Gastrocnemius medialis (tissue), 4 donors: ENCODE measurements at places on chromosomes 5 and 9. TPM values are rescaled to one million over a fixed set of nuclear protein-coding genes. Genes with fewer than 3 reads are reported as not detected.

LECT2 gene
- total RNA-seq, result not detected

HABP4 gene
- 14.4 TPM for total RNA-seq

ARL10 gene
- total RNA-seq, result 1.4 TPM

LCN15 gene
- not detected for total RNA-seq

OR2V2 gene
- total RNA-seq, result not detected

VCAN gene
- 29.9 TPM for total RNA-seq

- DNase-seq, result no peak
Observed at GRCh38 chr5:65077653-65078052, 308.9 kb downstream of the CWC27 start.

GRCh38 chr5:169052207-169052606 is 248.7 kb downstream of the SLIT3 start:
- DNase-seq, result no peak

SLC34A1 gene
- total RNA-seq, result not detected

- DNase-seq, result no peak
Observed at GRCh38 chr9:2018162-2018643, 3.1 kb downstream of the SMARCA2 start.

- DNase-seq, result no peak
Observed at GRCh38 chr5:96146675-96147074, 185.0 kb upstream of the ELL2 start.

GRCh38 chr5:135024956-135025729 is 8.9 kb downstream of the PITX1 start:
- DNase-seq, result no peak

IFNK gene
- total RNA-seq, result not detected

DNA sequence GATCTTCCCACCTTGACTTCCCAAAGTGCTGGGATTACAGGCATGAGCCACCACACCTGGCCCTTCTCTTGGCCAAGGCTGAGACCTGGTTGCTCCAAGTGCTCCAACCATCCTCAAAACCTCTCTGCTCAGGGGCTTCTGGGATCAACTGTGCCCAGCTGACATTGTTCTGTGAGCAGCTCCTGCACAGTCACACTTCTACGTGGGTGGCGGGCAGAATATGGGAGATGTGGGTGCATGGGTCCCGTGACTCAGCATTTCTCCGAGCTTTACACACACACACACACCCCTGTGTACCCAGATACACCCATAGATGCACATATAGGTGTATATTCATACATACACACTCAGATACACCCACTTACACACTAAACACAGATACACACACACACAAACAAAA is 10.5 kb upstream of the MYORG start:
- DNase-seq, result no peak

SLC6A3 gene
- total RNA-seq, result not detected

REEP2 gene
- 7.4 TPM for total RNA-seq

- DNase-seq, result peak; percentile 14
Observed at GRCh38 chr9:84668196-84669012, 1.1 kb upstream of the NTRK2 start.

DNA sequence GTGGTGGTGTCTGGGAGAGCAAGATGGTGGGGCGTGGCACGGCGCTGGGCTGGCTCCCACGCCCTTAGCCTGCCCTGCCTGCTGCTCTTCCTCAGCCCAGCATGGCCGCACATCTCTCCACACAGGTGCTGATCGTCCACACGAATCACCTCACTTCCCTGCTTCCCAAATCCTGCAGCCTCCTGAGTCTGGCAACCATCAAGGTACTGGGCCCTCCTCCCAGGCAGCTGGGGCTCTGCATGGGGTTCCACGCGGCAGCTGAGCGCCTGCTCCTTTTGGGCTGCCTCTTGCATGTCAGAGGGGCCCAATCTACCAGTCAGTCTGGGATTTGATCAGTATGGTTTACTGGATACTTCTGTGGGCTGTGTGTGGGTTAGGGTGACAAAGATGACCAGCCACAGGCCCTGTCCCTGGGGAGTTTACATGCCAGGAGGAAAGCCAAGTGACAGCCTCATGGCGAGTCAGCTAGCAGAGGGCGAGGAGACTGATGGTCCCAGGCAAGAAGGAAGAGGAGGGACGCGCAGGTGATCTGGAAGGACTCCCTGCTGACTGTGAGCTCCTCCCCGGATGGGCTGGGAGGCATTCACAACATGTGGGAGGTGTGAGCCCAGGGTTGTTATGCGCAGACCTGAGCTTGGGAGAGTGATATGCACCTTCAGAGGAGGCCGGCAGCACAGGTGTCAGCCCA is 6.0 kb downstream of the LRSAM1 start:
- no peak for DNase-seq

DNA sequence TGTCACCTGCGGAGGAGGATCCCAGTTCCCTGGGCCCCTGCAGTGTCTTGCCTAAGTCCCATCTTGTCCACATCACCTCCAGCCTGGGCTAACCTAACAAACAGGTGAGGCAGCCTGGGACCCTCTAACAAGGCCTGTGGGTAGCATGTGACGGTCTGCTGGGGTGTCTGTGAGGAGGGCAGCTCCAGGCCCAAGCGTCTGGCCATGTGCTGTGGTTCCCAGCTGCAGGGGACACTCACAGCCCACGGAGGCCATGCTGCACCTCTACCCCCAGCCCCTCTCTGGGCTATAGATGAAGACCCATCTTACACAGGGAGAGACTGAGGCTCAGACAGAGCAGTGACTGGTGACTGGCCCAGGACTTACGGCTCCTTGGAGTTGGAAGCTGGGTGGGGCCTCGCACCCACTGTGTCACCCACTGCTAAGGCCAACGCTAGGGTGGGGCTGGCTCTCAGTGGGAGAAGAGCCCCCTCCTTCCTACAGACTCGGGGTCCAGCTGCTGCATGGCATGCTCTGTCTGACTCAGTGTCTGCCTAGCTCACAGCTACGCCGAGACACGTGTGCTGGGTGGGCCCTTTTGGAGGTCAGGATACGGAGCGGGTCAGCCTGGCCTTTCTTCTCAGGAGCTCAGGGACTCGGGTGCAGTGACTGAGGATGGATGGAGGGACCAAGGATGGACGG is 40.8 kb upstream of the RNF130 start:
- DNase-seq, result no peak

DNA sequence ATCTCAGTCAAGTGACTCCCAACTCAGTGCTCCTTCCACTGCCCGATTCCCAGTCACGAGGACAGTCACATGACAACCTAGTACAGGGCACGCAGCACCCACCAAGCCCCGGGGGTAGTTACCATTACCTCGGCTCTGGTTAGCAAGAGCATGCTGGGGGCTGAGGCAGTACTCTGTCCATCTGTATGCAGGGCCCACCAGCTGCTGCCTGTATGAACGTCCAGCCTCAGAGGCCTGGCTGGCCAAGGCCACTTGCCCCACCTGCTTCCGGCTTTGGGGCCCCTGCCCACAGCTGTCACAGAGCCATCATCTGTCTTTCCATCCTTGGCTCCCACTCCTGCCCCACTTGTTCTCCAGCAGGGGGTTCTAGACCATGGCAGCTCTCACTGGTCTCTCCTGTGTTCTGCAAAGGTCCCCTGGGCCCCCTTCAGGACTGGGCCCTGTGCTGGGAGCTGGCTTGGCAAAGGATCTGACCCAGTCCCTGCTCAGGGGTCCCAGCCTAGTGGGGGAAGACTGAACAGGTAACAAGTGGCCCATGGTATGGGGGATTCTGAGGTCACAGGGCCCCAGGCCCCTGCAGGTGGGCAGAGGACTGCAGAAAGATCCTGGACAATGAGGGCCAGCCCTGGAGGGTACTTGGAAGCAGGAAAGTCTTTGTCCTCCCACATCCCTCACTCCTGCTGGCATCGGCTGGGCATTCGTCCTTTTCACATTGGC is 3.3 kb downstream of the RPL35 start:
- DNase-seq, result no peak

- DNase-seq, result peak; percentile 17
Observed at GRCh38 chr5:107580889-107581820, 89.6 kb downstream of the EFNA5 start.

DNA sequence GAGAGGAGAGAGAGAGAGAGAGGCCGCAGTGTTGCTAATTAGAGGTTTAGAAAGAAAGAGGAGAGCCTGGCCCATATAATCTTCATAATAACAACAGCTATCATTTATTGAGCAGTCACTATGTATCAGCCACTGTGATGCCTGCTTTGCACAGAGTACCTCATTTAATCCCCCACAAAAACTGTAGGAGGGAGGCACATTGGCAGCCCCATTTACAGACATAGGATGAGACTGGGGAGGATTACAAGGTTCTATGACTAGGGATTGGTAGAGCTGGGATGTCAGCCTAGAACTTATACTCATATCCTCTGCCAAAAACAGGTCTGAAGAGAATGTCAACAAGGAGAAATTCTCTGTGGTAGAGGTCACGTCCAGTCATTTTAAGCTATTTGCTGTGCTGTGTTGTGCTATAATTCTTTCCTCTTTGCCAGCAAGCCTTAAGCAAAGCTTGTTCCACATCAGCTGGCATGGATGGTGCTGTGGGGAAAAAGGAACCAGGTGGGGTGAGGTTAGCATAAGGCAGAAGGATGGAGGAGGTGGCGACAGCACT is 6.7 kb upstream of the GCNT4 start:
- DNase-seq, result no peak

IL17B gene
- total RNA-seq, result 1.2 TPM

OR13C8 gene
- not detected for total RNA-seq

- DNase-seq, result no peak
Observed at GRCh38 chr9:5513966-5514616, 3.8 kb downstream of the PDCD1LG2 start.

- no peak for DNase-seq
Observed at GRCh38 chr5:35303152-35303551, 72.9 kb upstream of the PRLR start.

GRCh38 chr9:72896439-72896838 is 56.4 kb downstream of the ALDH1A1 start:
- no peak for DNase-seq

TMEM252 gene
- not detected for total RNA-seq
